ENCODE measurements at places on chromosomes 6 and 20.

DNA sequence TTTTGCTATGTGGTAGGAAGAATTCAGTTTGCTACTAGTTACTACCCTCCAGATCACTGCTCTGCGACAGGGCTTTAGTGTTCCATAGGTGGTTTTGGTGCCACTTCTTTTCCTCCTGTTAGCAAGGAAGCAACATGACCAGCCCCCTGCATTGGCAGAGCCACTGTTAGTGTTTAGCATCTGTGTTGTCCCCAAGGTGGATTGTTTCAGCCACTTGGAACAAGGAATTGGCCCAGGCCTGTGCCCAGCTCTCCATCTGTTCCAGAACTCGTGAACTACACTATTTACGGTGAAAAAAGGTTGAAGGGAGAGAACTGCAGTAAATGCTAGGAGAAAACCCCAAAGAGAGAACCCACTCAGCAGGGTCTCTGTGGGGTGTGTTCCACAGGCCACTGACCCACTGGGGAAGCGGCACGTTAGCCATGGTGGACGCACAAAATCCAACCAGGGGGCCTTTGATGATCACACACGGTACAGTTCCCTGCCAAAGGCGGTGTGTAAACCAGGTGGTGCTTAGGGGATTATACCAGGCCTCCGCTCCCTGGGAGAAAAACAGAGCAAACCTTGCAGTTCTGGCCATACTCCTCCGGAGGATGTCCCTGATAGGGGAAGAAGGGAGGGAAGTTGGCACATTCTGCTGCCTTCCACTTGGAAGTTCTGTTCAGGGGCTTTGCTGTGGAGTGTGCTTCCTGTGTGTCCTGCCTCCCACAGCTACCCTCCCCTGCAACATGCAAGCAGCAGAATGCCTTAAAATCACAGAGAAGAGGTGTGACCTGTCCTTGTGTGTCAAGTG lies 72.3 kb downstream of the LYRM2 start:
- DNase-seq = no peak

- no peak for DNase-seq
Measured at GRCh38 chr6:148776321-148777308, 29.8 kb downstream of the UST start.

DNA sequence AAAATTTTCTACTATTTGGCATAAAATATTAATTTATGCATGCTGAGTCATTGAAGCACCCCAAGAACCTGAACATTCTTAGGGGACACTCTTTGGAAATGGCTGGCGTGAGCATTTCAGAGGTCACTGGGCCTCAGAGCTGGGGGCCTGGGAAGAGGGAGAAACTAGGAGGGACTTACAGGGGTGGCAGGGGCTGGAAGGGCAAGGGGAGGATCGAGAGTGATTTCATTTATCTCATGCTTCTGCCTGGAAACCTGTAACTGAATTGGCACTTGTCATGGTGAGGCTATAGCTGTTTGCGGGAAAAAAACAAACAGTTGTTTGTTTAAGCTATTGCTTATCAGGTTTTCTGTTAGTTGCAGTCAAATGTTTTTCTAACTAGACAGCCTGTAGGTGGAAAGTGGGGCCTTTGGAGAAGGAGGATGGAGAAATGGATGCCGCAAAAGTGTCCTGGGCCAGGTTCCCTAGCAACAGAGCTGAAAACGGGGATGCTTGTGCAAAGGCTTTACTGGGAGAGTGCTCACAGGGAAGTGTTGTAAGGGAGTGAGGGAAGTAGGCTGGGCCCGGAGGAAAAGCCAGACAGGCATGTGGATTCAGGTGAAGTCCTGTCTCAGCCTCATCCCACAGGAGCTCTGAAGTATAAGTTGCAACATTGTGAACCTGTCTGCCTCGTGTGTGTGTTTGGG lies 36.4 kb upstream of the KAT14 start:
- no peak for DNase-seq

- DNase-seq = no peak
Measured at GRCh38 chr6:37016995-37017394, 11.5 kb downstream of the FGD2 start.

- DNase-seq = no peak
Measured at GRCh38 chr6:34132486-34133185, 13.3 kb downstream of the GRM4 start.

DNA sequence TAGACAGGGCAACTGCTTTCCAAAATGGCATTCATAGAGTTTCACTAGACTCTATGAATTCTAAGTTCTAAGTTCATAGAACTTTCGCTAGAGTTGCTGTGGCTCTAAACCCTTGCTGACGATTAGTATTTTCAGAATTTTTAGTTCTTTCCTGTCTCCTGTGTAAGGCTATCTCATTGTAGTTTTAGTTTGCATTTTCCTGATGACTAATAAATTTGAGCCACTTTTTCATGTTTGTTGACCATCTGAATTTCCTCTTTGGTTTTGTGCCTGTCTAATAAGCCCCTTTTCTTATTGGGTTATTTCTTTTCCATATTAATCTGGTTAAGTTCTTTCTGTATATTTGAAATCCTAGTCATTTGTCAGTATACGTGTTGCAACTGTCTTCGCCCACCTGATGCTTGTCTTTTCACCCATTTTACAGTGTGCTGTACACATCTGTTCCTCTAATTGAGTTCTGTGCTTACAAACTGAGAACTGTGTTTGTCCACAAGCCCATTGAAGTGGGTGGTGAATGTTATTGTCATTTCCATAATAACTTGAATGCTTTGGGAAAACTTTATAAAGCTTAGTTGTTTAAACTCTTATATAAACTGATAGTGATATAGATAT lies 177.7 kb upstream of the CDYL start:
- no peak for DNase-seq

DNA sequence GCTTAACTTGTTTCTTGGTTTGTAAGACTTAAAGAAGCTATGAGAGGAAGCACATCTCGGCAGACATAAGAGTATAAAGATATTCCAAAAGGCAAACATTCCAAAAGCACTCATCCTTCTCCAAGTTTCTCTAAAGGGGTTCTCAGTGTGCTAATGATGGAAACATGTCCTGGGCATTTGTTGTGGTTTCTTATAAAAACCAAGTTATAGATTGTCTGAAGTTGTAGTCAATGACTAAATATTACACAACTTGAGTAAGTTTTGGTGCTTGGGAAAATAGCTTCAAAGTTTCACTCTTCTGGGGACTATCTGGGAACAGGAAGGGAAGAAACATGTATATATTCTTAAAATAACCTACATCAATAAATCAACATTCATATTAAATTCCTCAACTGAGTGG lies 128.3 kb upstream of the TBX18 start:
- no peak for DNase-seq

- DNase-seq = peak; percentile 39
Measured at GRCh38 chr6:11381801-11382513, 149.5 kb upstream of the NEDD9 start.

DNA sequence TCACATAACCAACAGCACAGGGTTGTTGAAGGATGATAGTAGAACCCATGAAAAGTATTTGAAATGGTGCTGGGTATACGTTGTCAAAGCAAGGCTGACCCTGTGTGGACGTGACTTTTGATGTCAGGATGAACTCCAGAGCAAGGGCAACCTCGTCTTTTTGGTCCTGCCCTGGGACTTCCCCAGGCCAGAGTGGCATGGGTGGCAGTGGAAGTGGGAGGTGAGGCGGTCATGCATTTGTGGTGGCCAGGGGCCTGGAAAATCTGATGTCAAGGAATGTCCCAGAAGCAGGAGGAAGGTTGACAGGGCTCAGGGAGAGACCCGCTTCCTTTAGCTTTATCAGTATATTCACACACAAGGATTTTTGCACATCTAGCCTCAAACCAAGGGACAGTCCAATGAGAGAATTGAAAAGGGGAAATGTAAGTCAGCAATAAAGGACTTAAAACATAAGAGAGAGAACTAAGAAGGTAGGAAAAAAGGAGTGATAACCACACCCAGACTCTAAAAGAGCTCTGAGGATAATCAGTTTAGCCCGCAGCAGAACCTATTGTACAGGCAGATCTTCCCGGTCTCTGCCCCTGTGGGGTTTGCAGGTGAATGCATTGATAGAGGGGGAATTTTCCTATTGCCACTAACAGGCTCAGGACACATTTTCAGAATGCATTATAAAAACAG lies 98.8 kb upstream of the HDGFL1 start:
- no peak for DNase-seq

DNA sequence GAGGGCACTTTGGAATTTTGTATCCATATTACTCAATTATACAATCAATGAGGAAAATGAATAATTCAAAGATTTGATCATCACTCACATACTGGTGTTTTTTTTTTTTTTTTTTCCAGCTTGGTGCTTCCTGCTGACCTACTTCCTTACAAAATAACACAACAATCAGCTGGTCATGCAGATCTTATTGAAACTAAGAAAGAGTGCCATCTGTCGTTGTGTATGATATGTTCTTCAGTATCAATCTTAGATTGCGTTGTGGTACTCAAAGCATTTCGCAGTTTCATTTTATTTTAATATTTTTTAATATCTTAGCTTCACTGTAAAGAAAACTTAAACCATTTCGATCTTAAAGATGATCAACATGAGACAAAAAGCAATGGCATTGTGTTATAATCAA lies 155.6 kb downstream of the OGFRL1 start:
- no peak for DNase-seq

- DNase-seq = no peak
Measured at GRCh38 chr6:28335040-28335563, 846 bp downstream of the ZSCAN31 start.

- no peak for DNase-seq
Measured at GRCh38 chr6:53333439-53334408, 15.0 kb downstream of the ELOVL5 start.

GRCh38 chr20:375265-375889 lies 5.2 kb upstream of the TRIB3 start:
- no peak for DNase-seq

DNA sequence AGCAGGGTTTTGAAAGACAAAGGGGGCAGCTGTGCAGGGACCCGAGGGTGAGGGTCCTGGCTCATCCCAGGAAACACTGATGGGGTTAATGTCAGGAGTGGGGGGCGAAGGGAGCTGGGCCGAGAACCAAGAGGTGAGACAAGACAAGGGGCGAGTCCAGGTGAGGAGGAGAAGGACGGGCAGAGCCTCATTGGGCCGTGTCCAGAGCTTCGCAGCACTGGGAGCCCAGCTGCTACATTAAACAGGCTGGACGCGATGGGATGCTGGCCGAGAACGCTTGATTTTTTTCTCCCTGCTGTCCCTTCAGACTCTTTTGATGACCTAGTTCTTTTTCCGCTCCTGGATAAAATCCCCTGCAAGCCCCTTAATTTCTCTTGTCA lies 172.8 kb upstream of the SNX9 start:
- DNase-seq = no peak

- peak; percentile 33 for DNase-seq
Measured at GRCh38 chr6:45422503-45423110, 44.9 kb upstream of the SUPT3H start.

- DNase-seq = no peak
Measured at GRCh38 chr6:110949679-110950285, 8.7 kb upstream of the GTF3C6 start.

DNA sequence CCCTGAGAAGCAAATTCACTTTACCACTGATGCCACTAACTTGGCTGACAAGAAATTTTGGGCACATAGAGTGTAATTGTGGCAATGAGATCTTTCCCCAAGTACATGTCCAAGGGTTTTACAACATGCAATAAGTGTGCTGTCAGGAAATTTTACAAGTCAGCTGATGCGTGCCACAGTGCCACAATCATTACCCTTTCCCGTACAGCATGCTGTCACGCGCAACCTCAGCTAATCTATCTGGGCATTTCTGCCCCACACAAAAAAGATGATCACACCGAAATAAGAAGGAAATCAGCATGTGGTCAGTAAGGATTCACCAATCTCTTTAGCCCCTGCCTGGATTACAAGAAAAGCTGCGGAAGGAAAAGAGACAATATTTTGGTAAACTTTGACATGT lies 163.6 kb upstream of the PREP start:
- DNase-seq = no peak

- no peak for DNase-seq
Measured at GRCh38 chr20:30815577-30816181, 441.8 kb upstream of the DEFB115 start.

DNA sequence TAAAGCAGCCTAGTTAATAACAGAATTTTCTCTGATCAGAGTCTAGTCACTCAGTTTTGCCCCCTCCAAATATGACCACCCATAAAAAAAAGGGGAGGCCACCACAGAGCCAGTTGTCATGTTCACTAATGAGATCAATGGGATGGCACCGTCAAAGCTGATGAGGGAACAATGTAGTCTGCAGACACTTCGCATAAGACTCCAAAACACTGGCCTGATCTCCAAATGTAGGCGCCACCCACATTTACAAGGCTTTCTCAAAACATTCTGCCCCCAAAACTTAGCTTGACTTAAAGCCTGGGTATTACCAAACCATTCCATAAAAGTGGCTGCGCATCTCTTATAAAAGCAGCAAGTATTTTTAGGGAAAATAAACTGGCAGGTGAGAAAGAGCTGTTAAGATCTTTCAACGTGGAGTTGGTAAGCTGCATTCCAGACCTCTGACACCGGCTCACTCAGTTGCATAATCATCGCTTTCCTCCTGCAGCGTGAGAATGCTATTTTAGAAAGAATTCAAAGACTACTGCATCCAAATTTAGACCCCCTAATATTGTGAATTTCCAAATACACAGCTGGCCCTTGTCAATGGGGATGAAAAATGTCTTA lies 59.3 kb downstream of the TBC1D7 start:
- DNase-seq = no peak

DNA sequence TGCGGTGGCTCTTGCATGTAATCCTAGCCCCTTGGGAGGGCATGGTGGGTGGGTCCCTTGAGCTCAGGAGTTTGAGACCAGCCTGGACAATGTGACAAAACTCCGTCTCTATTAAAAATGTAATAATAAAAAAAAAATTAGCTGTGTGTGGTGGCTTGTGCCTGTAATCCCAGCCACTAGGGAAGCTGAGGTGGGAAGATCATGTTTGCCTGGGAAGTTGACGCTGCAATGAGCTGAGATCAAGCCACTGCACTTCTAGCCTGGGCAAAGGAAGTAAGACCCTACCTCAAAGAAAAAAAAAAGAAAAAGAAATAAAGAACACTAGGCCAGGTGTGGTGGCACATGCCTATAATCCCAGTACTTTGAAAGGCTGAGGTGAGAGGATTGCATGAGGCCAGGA lies 4.5 kb upstream of the SAMHD1 start:
- no peak for DNase-seq

DNA sequence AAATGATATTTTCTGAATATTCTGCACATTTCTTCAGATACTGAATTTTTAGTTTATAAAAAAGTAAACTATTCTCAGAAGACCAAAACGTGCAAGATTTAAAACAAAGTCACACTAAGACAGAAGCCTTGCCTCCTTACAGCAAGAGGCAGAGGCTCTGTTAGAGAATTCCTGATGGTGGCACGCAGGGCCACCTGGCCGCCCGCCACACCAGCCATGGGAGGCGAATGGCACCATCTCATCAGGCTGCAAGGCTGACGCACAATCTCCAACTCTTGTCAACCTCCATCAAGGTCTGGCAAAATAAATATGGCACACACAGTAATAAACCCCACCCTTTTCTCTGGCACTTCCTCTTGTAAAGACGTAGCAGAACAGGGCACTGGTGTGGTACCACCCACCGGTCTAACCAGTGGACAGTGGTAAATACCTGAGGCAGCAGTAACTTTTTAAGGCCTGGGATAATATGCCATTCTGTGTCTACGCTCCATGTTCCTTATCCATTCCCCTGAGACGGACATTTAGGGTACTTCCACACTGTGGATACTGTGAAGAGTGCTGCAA lies 111.4 kb downstream of the WDR27 start:
- DNase-seq = no peak
